CD4-positive, alpha-beta T cell (primary cell): ENCODE measurements at places on chromosomes 11 and 22.

DNA sequence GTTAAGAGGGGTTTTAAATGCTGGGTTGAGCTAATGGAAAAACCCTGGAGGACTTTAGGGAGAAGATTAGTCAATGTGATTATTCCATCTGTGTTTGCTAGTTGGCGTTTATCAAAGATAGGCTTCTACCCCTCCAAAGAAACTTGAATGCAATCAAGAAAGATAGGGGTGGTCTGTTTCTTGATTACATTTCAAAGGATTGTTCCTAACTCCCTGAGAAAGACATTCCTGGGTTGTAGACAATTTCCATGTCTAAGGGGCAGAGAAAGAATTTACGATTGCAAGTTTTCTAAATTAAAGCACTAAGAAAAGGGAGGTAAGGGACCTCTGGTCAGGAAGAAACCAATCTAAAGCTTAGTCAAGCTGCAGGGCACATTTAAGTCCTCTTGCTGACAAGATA lies 2268.7 kb downstream of the LRRC4C start:
- DNase-seq: no peak

GRCh38 chr11:40425168-40425567 lies 1034.3 kb downstream of the LRRC4C start:
- no peak for DNase-seq

DNA sequence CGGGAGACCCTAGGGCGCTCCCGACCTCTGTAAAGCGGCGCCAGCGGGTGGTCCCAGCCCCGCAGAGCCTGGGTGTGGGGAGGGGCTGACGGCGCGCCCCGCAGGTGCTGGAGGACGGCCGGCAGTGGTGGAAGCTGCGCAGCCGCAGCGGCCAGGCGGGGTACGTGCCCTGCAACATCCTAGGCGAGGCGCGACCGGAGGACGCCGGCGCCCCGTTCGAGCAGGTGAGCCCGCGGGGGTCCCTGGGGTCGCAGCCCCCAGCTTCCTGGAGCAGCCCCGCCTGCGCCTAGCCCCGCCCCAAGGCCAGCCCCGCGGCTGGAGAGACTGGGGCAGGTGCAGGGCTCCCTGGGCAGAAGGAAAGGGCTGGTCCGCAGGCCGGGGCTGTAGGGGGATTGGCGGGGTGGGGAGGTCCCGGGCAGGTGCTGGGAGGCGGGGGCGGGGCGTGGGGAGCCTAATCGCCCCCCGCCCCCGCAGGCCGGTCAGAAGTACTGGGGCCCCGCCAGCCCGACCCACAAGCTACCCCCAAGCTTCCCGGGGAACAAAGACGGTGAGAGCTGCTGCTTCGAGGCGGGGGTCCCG lies 19.7 kb downstream of the EPS8L2 start:
- DNase-seq: no peak

DNA sequence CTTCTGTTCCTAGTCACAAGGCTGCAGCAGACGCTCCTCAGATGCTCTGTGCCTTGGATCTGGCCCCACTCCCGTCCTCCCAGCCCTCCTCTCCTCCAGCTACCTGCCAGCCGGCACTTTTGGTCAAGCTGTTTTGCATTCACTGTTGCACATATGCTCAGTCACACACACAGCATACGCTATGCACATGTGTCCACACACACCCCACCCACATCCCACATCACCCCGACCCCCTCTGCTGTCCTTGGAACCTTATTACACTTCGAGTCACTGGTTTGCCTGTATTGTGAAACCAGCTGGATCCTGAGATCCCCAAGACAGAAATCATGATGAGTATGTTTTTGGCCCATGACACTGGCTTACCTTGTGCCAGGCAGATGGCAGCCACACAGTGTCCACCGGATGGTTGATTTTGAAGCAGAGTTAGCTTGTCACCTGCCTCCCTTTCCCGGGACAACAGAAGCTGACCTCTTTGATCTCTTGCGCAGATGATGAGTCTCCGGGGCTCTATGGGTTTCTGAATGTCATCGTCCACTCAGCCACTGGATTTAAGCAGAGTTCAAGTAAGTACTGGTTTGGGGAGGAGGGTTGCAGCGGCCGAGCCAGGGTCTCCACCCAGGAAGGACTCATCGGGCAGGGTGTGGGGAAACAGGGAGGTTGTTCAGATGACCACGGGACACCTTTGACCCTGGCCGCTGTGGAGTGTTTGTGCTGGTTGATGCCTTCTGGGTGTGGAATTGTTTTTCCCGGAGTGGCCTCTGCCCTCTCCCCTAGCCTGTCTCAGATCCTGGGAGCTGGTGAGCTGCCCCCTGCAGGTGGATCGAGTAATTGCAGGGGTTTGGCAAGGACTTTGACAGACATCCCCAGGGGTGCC lies 109.8 kb downstream of the BCR start:
- peak; percentile 53 for DNase-seq

DNA sequence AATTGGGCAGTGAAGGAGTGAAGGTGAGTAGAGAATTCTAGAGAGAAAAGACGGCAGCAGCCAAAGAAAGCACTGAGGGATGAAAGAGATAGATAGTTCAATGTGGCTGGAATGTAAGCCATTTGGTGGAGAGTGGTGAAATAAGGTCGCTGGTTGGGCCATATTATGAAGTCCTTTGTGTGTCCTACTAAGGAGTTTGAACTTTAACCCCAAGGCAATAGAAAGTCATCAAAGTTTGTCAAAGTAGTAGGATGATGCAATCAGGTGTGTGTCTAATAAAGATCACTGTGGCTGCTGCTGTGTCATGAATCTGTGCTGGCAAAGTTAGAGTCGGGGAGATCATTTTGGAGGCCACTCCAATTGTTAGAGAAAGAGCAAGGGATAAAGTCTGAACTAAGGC lies 18.7 kb downstream of the RNF121 start:
- DNase-seq: no peak
